Stimulated activated CD4-positive, alpha-beta T cell treated with anti-CD3 and anti-CD28 coated beads, Interleukin-4, amount 100 ng/mL, for 24 hours (primary cell): ENCODE measurements at places on chromosomes 5 and 9.

- no peak for DNase-seq
Observed at GRCh38 chr5:107868650-107869409, 198.1 kb upstream of the EFNA5 start.

GRCh38 chr5:164636456-164636855 lies 1131.0 kb downstream of the MAT2B start:
- DNase-seq = no peak

- no peak for DNase-seq
Observed at GRCh38 chr9:107491081-107492053, 1.8 kb upstream of the KLF4 start.

- no peak for DNase-seq
Observed at GRCh38 chr9:133979273-133979920, 12.7 kb downstream of the VAV2 start.

GRCh38 chr9:4145482-4145881 lies 154.4 kb downstream of the GLIS3 start:
- no peak for DNase-seq

DNA sequence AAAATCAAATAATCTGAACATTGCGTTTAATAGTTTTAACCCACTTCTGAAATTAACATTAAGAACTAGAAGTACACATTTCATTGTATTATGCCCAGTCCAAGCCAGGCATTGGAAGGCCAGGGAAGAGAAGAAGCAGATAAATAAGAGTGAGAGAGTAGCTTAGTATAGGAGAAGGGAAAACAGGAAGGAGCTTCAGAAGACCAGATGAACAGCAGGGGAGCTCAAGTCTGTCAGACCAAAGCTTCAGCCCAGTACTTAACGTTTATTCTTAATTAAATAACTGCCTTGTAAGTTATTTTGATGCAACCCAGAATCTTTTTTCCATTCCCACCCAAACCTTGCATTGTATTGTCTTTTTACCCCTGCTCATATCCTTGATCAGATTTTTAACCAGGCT lies 11.5 kb upstream of the FAM120AOS start:
- DNase-seq = no peak

GRCh38 chr5:135183464-135183863 lies 149.4 kb upstream of the PITX1 start:
- no peak for DNase-seq

- no peak for DNase-seq
Observed at GRCh38 chr5:149002761-149003689, 59.8 kb downstream of the SH3TC2 start.

GRCh38 chr9:22913518-22913917 lies 466.9 kb downstream of the DMRTA1 start:
- DNase-seq = no peak

GRCh38 chr9:22084336-22085035 lies 75.4 kb upstream of the CDKN2B start:
- no peak for DNase-seq

DNA sequence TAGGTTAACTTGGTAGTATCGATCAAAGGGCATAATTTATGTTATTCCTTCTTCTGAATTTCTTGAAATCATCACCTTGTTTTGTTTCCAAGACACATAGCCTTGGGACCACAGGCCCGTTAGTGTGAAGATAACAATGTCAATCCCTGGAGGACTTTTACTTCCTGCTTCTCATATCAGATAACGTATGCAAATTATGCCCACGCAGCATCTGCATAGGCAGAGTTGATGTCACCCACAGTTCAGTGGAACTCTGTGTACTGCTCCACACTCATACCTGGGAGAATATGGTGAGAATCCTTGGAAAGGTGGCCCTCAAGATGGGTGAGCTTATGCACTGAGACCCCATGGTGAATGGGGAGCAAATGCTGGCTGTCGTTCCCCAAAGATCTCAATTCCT lies 95.0 kb downstream of the CFAP90 start:
- no peak for DNase-seq

- no peak for DNase-seq
Observed at GRCh38 chr5:110268283-110268682, 458.2 kb downstream of the TMEM232 start.

DNA sequence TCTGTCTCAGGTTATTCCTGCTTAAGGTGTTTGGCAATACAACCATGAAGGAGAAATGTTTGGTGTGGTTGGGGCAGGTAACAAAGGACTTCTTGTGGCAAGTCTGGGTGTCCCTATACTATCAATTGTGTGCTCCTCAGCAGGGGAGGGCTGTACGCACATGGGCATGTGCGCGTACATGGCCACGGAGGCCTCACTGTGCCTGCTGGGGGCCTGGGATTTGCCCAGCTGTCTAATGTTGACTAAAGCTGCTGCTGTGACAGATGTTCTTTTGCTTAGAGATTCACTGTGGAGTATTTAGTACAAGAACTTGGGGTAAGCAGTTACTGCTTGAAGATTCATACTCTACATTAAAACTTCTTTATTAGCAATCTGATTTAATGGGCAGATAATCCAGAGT lies 97.5 kb downstream of the HSPA4 start:
- no peak for DNase-seq

DNA sequence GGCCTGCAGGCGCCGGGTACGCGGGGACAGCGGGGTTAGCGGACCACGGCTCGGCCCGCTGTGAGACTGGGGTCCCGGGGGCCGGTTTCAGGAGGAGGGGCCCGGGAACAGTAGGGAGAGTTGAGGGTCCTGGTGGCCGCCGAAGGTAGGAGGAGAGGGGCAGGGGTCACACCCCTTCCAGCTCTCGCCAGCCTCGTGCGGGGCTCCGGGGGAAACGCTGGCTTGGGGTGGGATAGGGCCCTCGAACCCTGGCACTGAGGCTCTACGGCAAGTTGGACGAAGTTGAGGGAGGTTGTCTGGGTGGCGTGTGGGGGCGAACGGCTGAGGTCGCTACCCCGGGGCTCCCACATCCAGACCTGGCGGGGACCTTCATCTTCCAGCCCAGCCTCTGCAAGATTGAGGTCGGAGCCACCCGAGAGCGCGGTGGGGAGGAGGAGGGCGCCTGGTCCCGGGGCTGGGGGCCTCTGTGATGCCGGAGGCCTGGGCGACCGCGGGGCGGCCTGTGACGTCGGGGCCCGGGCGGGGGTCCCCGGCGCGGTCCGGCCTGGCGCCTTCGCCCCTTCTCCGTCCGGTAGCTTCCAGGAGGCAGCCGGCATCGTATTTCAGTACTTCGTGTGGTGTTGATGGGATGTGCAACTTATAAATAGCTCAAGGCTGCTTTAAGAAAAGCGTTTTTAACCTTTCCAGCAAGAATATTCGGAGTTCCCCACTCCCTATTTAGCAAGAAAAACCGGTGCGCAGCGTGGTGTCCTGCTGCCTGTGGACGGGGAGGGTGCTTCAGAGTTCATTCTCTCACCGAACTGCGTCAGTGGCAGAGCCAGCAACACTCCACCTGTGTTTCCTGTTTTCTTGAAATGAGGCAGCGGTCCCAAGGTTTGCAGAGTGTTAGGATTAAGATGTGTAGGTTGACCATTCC lies 902 bp downstream of the HABP4 start:
- DNase-seq = peak; percentile 38

DNA sequence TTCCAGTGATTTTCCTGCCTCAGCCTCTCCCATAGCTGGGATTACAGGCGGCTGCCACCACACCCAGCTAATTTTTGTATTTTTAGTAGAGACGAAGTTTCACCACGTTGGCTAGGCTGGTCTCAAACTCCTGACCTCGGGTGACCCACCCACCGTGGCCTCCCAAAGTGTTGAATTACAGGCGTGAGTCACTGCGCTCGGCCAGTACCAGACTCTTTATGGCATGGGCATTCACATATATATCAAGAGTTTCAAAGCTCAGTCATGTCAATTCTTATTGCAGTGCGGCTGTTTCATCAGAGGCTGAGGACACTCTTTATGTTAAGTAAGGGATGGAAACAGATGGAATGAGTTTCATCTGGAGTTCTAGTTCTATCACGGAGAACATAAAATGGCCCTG lies 315.2 kb upstream of the CDH6 start:
- no peak for DNase-seq

DNA sequence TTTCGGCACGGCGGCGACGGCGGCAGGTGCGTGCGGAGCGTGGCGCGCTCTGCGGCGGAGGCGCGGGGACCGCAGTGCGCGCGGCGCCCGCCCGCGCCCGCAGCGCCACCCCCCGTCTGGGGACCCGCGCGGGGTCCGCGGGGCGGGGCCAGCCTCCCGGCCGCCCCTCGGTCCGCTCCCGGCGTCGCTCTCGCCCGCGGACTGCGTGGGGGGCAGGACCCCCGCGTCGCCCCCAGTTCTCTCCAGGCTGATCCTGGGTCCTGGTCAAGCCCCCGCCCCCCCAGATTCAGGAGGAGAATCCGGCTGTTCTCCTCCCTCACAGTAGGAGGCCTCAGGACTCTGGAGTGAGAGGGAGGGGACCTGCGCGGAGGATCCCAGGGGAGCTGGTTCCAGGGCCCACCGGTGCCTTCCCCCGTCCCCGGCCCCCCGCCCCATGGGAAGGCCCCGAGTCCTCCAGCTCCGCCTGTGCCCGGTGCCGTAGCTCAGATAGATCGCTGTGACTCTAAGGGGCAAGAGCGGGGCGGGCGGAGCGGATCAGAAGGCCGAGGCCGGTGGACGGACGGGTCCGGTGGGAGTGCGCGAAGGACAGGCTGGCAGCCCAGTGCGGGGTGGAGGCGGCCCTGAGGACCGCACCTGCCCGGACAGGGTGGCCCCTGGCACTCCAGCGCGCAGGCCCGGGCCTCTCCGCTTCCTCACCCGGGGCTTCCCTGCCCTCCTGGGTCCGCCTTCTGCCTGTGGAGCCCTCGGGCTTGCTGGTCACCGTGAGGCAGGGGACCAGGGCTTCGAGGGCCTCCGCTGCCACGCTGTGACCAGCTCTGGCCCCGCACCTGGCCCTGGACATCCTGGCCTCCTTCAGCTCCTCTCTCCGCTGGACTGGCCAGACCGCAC lies at the start of gene RNF208:
RNF208 (minus strand) TSS at position 51 of the 888 bp plus-strand sequence. CDS start 1,028 bp downstream, outside the sequence.
- no peak for DNase-seq

GRCh38 chr5:124677374-124678351 lies 68.8 kb downstream of the ZNF608 start:
- DNase-seq = no peak

GRCh38 chr5:74285675-74286280 lies 354.8 kb downstream of the ENC1 start:
- DNase-seq = no peak

DNA sequence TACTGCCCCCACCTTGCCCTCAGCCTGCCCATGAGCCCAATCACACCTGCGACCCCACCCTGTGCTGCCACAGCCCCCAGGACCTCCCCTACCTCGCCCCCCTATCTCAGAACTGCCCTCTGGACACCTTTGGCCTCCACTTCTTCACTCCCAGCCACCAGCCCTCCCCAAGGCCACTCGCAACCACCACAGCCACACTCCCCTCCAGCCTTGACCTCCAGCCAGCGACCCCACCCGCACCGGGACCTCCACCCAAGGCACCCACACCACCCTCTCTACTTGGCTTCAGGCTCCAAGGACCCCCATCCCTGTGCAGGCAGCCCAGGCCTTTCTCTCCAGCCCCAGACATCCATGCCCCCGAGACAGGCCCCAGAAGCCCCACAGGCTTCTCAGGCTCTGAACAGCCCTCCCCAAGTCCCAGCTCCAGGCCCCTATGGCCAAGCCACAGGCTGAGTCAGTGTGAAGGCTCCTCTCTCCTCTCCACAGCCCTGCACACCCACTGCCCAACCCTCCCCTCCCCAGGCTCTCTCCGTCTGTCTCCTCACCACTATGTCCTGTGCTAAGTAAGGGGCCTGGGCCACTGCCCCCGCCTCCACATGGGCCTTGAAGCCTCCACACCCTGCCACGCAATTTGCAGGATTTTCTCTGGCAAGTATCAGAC lies 2.0 kb downstream of the AK1 start:
- DNase-seq = no peak

DNA sequence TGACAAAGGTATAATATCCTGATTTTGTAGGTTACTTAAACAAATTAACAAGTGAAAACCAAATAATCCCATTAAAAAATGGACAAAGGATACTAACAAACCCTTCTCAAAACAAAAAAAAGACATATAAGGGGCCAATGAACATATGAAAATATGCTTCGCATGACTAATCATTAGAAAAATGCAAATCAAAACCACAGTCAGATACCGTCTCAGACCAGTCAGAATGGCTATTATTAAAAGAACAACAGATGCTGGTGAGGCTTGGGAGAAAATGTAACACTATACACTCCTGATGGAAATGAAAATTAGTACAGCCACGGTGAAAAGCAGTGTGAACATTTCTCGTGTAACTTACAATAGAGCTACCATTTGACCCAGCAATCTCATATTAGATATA lies 1542.2 kb upstream of the CDH9 start:
- DNase-seq = no peak

DNA sequence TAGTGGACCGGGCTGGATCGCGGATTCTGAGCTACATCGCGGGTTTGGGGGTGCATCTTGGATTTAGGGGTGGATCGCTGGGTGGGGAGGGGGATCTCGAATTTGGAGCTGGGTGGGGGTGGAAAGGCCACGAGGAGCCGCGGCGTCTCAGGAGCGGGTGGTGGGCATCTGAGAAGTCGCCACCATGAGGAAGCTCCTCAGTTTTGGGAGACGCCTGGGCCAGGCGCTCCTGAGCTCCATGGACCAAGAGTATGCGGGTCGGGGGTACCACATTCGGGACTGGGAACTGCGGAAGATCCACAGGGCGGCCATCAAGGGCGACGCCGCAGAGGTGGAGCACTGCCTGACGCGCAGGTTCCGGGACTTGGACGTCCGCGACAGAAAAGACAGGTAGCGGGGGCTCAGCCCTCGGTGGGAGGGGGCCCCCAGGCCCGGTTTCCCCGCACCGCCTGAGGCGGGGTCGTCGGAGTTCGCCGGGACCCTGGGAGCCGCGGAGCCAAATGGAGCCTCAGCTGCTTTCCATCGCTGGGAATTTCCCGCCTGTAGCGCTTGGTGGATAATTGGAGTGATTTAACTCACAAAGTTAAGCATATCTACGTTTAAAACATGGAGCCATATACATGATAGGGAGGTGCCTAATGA lies 376 bp downstream of the ANKRD18B start:
- DNase-seq = no peak

DNA sequence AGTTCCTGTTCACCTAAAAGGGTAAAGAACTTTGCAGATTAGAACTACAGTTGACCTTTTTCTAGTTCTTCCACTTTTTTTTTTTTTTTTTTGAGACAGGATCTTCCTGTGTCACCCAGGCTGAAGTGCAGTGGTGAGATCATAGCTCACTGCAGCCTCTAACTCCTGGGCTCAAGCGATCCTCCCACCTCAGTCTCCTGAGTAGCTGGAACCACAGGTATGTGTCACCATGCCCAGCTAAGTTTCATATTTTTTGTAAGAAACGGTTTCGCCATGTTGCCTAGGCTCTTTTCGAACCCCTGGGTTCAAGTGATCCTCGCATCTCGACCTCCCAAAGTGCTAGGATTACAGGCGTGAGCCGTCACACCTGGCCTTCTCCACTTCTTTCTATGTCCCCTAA lies 39.7 kb upstream of the TNFAIP8 start:
- no peak for DNase-seq

- DNase-seq = no peak
Observed at GRCh38 chr5:51273021-51273420, 110.2 kb upstream of the ISL1 start.

- DNase-seq = no peak
Observed at GRCh38 chr9:12640016-12640587, 53.1 kb upstream of the TYRP1 start.

DNA sequence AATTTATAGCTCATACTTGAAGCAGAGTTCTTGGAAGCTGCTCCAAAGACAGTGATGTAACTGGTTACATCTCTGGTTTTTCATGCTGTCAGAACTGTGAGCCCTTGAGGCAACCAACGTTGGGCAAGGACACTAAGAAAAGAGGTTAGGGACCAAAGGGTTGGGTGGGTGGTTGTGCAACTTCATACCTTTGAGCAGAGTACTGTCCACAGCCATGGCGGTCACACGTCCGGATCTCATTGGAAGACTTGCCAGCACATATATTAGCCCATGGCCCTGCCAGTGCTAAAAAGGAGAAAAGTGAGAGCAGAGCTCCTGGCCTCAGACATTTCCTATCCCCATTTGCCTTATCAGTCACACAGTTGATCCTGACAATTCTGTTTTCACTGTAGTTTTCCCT lies 2.1 kb downstream of the LECT2 start:
- DNase-seq = no peak
